Activated CD4-positive, alpha-beta T cell treated with anti-CD3 and anti-CD28 coated beads for 4 hours (primary cell): ENCODE measurements at places on chromosomes 4 and X.
A peak's percentile ranks its signal among the peaks of the same experiment; 100 is the strongest.

DNA sequence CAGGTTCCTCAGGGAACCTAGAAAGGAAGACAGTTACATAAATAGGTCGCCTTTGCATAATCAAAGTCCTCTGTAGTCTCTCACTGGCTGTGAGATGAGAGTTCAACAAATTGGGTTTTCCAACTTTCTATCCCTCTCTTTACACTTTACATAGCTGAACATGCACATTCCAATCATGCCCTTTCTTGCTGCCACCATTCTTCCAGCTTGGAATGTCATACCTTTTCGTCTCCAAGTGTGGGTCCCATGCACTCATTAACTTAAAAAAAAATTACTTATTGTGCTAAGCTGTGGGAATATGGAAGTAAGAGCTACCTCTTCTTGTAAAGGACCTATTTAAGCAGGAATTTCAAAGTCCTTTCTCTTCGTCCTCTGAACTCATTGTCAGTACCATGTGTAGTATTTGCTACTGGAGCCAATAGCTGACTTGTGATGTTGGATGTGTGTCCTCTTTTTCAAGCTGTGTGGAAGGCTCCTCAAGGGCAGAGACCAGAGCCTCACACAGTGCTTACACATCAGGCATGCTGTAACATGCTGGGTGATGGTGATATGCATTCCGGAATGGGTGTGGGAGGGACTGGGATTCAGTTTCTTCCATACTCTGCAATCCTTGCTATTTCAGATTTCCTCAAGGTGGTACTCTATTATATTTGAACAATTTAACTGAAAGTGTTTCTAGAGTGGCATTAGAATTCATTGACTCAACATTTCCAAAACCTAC, 7.1 kb downstream of the ENOPH1 start:
- no peak for DNase-seq

- DNase-seq, result peak; percentile 68
These were observed 30.5 kb downstream of the RHOH start for GRCh38 chr4:40227284-40227683.

DNA sequence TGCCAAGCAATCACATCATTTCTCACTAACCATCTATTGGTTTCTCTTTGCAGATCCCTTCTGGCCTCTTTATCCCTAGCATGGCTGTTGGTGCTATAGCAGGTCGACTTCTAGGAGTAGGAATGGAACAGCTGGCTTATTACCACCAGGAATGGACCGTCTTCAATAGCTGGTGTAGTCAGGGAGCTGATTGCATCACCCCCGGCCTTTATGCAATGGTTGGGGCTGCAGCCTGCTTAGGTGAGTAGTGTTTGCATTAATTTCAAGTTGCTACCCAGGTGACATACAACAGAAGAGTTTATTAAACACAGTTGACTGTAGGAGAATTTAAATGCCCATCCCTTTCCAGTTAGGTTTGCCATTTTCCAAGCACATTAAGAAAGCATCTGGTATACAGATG, 112.2 kb downstream of the AKAP4 start:
- DNase-seq, result no peak

GRCh38 chr4:37989398-37990260, 29.4 kb downstream of the PTTG2 start:
- DNase-seq, result no peak

DNA sequence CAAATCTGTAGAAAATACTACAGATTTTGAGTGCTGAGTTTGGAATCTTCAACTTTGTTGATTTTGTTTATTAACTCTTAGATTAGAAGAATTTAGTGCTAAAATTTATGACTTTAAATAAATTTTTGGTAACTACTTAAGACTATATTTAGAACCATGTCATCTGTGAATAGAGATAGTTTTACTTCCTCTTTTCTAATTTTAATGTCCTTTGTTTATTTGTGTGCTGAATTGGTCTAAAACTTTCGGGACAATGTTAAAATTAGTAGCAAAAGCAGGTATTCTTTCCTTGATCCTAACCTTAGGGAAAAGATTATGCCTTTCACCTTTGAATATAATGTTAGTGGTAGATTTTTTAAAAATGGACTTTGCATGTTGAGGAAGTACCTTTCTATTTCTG, 119.7 kb upstream of the CXorf51A start:
- no peak for DNase-seq

DNA sequence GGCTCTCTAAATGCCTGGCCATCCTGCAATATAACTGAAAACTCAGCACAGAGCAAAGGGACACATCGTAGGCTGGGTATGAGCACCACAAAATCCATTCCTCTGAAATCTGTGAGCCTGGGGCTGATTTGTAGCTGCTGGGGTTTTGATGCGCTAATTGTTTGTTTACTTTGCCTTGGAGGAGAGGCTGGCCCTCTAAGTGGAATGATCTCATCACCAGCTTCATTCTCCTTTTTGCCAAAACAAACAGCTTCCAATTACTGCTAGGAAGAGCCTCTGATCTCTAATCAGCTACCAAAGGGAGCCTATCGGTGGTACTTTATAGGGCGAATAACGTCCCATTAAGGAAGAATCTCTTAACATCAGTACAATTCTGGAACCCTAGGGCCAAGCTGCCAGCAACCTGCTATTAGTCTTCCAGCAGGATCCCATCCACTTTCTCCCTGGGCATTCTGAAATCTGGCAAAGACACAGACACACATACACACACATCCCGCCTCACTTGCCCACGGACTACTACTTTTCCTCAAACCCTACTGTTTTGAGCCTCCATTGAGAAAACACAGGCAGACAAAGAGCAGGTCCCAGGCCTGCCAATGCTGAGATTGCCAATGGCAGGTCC, 5.8 kb downstream of the ANOS1 start:
- no peak for DNase-seq

DNA sequence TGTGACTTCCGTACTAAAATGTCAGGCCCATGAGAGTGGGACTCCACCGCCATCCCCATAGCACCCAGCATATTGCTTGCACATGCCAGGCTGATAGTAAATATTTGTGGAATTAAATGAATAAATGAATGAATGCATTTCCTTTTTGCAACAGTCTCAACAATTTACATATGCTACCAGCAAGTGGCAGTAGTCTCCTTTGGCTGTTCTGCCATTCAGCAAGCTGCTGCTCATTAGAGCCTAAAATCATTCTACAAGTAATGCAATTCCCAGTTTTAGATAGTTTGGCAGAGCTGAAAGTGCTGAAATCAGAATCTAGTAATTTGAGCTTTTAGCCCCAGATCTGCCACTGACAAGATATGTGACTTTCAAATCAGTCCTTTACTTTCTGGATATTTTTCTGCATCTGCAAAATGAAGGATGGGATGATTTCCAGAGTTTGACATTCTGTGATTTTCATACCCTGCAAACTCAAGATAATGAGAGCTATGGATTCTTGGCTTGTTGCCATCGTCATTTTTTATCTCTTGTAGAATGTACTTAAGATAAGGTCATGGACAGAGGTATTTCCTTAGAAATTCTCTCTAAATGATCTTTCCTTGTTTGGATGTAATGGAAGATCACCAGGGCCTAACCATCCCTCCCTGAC, 35.7 kb upstream of the INTS6L start:
- DNase-seq, result peak; percentile 5

GRCh38 chr4:46354701-46355262, 35.1 kb downstream of the GABRA2 start:
- DNase-seq, result no peak

GRCh38 chr4:74065115-74065642, 26.7 kb upstream of the CXCL3 start:
- DNase-seq, result no peak

DNA sequence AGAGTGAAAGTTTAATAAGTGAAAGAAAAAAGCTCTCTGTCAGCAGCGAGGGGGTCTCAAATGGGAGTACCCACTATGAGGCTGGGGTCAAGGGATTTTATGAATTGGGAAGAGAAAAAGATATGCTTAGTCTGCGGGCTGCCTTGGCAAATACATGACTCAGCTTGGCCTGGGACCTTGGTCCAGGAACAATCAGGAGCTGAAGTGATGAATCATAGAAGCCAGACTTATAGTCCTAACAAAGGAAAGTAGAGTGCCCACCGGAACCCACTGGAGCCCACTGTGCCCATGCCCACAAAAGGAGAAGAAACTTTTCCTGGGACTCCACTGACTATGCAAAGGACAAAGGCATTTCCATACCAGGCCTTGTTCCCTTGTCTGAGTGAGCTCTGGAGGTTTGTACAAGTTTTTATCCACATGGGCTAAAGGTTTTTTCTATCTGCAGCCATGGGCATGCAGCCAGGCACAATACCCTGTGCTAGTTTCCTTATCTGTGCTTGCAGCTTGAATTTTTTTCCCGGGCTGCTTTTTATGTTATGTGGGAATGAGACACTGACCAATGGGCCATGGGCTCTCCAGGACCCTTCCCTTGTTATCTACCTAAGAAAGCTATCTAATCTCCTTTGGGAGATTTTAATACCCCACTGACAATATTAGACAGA, 201.7 kb downstream of the FAM133A start:
- no peak for DNase-seq

DNA sequence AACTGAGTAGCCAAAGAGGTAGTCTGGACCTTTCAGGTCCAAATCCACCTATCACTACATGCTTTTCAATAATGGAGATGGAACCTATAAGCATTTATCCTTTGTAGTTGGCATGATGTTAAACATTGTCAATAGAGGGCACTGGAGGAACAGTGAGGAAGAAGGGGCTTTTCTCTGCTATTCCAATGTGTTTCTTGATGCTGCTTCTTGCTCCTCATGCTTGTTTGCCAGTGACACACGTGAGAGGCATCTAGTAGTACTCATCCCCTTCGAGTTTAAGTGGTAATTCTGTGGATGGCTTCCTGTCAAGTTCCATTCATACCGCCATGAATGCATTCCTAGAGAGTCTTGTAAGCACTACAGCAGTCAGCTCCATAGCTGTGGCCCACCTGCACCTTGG, 84.0 kb downstream of the NAA11 start:
- no peak for DNase-seq
